ENCODE measurements at places on chromosomes 4 and X.

- no peak for DNase-seq
Measured at GRCh38 chr4:98283219-98284189, 22.3 kb downstream of the RAP1GDS1 start.

- no peak for DNase-seq
Measured at GRCh38 chrX:147912093-147912801, 528 bp downstream of the FMR1 start.

DNA sequence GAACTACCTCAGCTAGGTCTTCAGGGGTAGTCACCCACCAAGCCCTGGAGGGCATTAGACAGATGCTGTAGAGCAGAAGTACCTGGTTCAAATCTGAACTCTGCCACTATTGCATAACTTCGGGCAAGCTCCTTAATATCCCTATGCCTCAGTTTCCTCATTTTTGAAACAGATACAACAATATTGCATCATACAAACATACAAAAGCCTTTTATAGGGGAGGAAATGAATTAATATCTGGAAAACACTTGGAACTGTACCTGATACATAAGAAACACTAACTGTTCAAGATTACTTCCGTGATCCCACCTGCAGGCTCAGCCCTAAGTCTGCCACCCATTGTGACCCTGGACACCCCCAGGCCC, 166.1 kb downstream of the EFNB1 start:
- no peak for DNase-seq

DNA sequence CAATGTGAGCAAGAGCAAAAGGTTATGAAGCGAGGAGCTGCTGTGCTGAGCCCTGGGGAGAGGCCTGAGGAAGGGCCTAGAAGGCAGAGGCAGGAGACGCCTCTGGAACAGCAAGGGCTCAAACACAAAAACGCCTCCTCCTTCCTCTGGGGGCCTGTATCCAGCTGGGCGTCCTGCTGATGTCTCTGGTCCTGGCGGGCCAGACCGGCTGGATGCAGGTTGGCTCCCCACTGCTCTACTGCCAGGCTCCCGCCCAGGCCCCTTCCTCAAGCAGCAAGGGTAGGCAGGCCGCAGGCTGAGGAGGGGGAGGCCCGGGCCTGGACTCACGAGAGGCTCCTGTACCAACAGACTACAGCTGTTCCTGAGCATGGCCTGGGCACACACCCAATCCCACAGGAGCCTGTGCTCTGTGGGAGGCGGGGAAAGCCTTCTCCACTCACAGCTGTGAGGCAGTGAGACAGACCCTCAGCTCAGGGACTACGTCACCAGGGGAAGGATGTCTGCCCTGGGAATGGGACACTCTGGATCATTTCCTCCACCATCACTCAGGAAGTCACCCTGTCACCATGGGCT, 2.3 kb downstream of the HAUS7 start:
- DNase-seq, result no peak

- no peak for DNase-seq
Measured at GRCh38 chr4:53498706-53499105, 92.6 kb downstream of the LNX1 start.
